Fibroblast of villous mesenchyme (primary cell): ENCODE measurements at places on chromosomes 3 and 15. TPM values are rescaled to one million over a fixed set of nuclear protein-coding genes. Genes with fewer than 3 reads are reported as not detected.

EPHA6 gene
- 1.6 and 1.7 TPM in 2 replicates for total RNA-seq

SLC15A2 gene
- under 0.01 and 0.43 TPM in 2 replicates for total RNA-seq

DYNLT2B gene
- 6.9 and 7.1 TPM in 2 replicates for total RNA-seq

KNG1 gene
- total RNA-seq, result not detected in 2 replicates

MTMR10 gene
- total RNA-seq, result 25.4 and 37.6 TPM in 2 replicates

FANCD2 gene
- total RNA-seq, result 15.5 and 23.3 TPM in 2 replicates

CORO2B gene
- total RNA-seq, result 8.7 and 9.5 TPM in 2 replicates

SLC25A36 gene
- 56.7 and 65.2 TPM in 2 replicates for total RNA-seq

FETUB gene
- not detected in 2 replicates for total RNA-seq
